SJCRH30 (cell line): ENCODE measurements at places on chromosomes 7 and 10.

DNA sequence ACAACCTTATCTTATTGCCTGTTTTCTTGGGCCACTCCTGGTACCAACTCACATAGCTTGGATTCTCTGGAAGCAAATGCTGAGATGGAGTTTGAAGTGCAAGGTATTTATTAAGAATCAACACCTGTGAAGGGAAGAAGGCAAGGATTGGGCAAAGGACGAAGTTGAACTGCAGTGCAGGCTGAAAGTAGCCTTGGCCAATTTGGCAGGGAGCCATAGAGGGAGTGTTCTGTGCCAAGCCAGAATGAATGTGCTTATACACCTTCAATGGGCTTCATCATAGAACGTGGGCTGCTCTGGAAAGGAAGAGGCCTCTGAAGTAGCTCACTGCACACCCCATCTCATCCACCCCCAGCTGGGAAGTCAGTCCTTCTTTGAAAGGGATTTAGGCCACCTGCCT is 79.8 kb upstream of the IFRD1 start:
- no peak for DNase-seq

- peak; percentile 72 for DNase-seq
Measured at GRCh38 chr10:114403541-114404161, 651 bp downstream of the AFAP1L2 start.

DNA sequence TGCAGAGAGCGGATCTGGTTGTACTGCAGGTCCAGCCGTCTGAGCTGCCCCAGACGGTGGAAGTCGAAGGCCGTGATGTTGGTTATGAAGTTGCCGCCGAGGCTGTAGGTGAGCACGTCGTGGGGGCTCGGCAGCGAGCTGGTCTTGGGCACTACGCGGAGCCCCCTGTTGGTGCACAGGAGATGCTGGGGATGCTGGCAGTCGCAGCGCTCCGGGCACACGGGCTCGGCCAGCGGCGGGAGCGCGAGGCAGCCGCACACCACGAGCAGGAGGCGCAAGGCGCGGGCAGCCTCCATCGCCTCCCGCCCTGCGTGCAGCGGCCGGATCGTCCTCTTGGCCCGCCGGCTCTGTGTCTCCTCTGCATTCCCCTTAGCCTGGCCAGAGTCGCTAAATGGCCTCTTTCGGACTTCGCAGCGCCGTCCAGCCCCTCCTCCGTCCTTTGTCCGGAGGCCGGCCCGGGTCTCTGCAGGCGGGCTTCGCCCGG is 337 bp downstream of the TRIL start:
- no peak for DNase-seq

DNA sequence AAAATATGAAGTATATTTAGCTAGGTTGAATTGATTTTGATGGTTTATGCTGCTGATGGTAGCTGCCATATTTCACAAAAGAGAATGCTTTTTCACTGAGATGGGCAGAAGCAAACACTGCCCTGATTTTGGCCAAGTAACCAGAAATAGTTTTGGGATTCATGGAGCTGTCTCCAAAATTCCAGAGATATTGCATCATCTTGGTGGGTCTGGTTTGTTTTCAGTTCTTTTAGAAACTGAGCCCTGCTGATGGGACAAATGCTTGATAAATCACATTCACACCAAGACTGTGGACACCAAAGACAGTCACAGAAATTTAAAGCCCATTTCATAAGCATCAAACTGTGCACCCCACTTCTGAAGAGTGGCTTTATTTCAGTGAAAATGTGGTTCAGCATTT is 140.5 kb downstream of the BICC1 start:
- DNase-seq = peak; percentile 42

DNA sequence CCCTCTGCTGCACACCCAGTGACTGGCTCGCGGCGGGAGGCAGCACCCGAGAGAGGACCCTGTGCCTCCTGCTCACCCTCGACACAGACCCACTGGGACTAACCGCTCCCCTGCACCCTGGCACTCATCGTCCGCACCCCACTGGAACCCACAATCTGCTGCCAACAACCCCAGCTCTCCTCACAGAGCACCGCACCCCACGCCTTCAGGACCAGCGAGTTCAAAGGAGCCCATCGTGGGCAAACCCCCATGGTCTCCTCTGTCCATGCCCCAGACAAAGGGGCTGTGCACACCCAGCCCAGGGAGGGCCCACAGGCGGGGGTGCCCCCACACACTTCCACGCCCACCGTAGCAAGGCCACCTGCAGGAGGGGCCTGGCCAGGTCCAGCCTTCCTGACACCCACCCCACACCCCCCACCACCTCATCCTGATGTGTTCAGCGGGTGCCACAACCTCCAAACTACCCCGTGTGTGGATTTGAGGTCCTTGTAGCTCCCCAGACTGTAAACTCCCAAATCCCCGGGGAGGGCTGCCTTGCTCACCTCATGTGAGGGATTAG is 14.0 kb downstream of the RASGEF1A start:
- no peak for DNase-seq
